ENCODE measurements at places on chromosomes 13 and 19. TPM values are rescaled to one million over a fixed set of nuclear protein-coding genes. Genes with fewer than 3 reads are reported as not detected.

- DNase-seq = no peak
Observed at GRCh38 chr19:4548238-4548584, 8.4 kb upstream of the LRG1 start.

The ZNF540 gene
- 6.1 TPM for total RNA-seq

DNA sequence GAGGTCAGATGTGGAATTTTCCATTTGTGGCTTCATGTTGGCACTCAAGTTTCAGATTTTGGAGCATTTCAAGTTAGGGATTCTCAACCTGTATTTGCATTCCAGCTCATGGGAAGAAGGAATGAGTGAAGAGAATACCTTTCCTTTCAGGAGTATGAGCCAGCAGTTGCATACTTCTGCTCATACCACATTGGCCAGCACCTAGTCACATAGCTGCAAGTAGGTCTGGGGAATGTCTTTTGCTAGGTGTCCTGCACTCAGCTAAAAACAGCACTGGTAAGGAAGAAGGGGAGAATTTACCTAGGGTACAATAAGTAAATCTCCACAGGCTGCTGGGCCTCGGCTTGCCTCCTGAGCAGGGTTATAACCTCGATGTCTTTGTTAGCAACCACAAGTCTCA lies 24.6 kb upstream of the ATP8A2 start:
- no peak for DNase-seq

- no peak for DNase-seq
Observed at GRCh38 chr19:28020619-28021258, 1192.2 kb downstream of the UQCRFS1 start.

The OR10H1 gene
- not detected for total RNA-seq

- DNase-seq = no peak
Observed at GRCh38 chr13:30880151-30880855, 25.8 kb upstream of the MEDAG start.

The INSR gene
- total RNA-seq = 37.5 TPM

Data from upper lobe of right lung (tissue), 1 donor.